ENCODE measurements at places on chromosomes 3 and 15.

GRCh38 chr3:41356775-41357174 lies 157.5 kb downstream of the CTNNB1 start:
- DNase-seq = no peak

DNA sequence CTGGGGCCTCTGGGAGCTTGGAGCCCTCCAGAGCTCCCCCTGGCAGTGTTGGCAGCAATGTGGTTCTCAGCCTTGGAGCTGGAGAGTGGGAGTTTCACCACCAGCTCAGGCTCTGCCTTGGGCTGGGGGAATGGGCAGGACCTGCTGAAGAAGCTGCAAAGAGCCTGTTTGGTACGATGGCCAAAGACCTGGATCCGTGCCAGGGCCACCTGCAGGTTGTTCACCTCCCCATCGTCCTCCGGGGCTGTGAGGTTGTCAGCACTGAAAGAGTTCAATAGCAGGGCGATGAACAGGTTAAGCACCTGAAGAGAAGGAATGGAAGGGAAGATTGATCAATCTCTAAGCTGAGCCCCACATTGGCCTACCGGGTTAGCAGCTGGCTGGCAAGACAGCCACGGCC lies 77.3 kb upstream of the SCN5A start:
- no peak for DNase-seq

- DNase-seq = no peak
Measured at GRCh38 chr15:98513428-98513986, 134.8 kb upstream of the IGF1R start.

- no peak for DNase-seq
Measured at GRCh38 chr3:120661106-120661905, 20.7 kb downstream of the HGD start.

DNA sequence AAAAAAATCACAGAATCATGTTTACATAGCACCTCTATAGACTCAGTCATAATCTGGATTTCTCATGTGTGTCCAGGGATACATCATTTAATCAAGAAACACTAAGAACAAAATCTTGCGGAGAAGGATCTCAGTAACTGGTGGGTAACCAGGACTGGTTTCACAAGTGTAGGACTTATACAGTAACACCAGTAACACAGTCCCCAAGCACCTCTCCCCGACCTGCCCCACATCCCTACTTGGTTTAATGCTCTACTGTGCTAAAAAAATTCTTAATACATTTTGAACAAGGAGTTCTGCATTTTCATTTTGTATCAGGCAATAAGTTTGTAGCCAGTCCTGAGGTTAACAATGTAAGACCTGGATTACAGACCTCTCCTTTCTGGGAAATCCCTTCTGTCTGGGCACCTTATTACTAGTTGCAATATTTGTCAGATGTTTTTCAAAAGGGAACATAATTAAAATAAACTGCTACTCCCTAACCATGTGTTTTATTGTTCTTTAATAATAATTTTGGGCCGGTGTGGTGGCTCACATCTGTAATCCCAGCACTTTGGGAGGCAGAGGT lies 57.6 kb upstream of the BBX start:
- no peak for DNase-seq

GRCh38 chr15:100668348-100668745 lies 66.0 kb downstream of the ASB7 start:
- DNase-seq = no peak

DNA sequence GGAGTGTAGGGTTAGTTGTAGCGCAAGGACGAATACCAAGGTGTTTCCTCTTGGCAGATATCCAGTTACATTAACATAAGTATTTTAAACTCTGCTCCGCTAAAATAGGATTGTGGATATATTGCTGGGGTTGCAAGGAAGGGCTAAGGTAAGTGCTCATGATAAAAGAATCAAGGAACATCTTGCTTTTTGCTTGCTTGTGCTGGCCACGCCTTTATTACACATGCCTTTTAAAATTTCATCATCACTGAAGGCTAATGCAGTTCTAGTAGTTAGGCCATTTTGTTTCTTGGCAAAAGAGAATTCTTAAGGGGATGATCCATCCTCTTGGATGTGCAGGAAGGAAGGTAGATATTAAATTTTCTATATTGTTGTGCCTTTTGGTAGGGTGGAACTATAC lies 415.6 kb upstream of the TPM1 start:
- peak; percentile 30 for DNase-seq

- DNase-seq = no peak
Measured at GRCh38 chr3:189853906-189854305, 222.7 kb downstream of the TP63 start.

GRCh38 chr3:12316253-12316652 lies 27.4 kb downstream of the PPARG start:
- DNase-seq = no peak

DNA sequence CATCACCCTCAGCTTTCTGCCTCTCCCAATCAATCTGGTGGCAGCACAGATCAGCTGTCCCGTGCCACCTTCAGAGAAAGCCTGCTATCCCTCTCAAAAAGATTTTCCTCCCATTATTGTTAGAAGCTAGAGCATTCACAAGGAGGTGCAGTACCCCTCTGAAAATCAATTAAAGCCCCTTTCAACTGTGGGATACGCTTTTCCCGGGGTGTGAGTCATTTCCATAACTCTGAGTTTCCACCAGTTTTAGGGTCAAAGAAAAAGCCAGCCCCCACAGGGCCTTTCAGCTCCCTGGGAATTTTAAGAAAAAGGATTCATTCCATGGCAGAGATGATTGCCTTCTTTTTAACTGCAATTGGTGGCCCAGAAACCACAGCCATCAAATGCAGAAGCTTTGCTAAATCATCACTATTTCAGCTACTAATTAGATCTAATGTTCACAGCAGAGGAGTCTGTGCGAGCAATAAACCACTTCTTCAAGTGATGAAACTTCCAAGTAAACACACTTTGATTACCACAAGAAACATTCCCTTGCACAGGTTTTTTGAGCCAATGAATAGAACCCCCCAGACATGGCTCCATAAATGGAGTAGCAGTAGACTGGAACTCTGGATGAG lies 270.0 kb upstream of the TPRG1 start:
- peak; percentile 38 for DNase-seq

DNA sequence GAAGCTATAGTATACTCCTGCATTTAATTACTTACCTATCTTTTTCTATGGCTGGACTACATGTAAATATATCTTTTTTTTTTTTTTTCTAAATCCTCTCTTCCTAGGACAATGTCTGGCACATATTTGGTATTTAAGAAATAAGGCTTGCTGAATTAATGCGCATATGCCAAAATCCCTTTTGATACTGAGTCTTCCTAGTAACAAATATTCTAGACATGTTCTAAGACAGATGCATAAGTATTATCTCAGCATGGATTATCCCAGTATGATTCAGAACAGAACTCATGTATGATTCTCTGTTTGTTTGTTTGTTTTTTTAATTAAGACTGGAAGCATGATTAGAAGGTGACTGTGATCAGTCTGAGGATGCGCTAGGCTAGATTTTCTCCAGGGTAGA lies 249.8 kb upstream of the ZNF717 start:
- no peak for DNase-seq

DNA sequence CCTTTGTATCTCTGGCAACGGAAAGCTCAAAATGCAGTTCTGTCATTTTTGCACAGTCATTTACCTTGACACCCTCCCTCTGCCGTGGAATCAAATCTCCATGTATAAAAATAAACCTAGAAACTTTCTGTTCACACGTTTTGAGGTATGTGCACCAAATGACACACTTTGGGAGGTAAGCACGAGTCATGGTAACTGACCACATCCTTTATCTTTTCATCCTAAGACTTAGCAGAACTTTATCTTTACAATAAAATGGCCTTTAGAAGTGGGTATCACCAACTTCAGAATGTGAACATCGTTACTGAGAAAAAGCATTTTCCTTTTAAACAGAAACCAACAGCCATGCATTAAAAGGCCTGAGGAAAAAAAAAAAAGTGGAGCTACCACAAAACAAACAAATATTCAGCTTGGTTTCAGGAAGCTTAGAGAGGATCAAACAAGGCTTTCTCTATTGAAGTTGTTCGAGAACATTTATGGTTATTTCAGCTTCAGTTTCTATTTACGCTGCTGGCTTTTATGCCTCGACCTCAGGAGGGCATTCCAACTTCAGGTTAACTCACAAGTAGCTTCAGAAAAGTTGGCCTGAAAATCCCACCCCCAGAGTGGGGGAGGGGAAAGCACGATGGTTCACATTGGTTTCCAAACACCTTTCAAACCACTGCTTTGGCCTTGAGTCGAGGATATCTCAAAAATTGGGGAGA lies 171.1 kb upstream of the ICE2 start:
- DNase-seq = peak; percentile 30

DNA sequence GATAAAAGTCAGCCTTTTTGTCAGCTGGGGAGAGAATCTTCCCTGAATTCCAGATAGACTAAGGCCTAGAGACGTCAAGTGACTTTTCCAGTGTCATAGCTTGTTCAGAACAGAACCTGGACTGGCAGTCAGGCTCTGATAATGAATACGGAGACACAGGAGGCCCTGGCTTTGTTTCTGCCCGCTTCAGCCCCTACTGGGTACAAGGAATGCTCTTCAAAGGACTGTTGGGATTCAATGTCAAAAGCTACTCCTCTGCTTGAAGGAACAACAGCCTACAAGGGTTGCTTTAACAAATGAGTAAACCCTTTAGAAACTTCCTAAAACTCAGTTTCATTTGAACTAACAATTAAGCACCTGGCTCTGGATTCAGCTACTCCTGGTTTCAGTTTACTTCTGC lies 412.3 kb downstream of the OXSM start:
- no peak for DNase-seq

DNA sequence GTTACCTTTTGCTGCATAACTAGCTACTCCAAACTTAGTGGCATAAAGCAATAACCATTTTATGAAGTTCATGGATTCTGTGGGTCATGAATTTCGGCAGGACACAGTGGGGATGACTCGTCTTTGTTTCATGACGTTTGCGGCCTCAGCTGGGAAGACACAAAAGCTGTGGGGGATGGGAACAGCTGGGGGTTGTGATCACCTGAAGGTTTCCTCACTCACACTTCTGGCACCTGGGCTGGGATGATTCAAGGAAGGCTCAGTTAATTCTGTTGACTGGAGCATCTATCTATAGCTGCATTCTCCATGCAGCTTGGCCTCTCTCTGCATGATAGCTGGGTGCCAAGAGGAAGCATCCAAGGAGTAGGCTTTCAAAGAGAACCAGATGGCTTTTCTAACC lies 332.8 kb downstream of the ULK4 start:
- no peak for DNase-seq

- no peak for DNase-seq
Measured at GRCh38 chr3:126944089-126944965, 38.6 kb upstream of the PLXNA1 start.

GRCh38 chr3:46222435-46223161 lies 14.5 kb upstream of the CCR1 start:
- DNase-seq = no peak

GRCh38 chr3:70702132-70702531 lies 389.7 kb upstream of the MDFIC2 start:
- DNase-seq = peak; percentile 5

- no peak for DNase-seq
Measured at GRCh38 chr3:102374863-102375634, 59.8 kb upstream of the ZPLD1 start.

GRCh38 chr3:186471771-186472170 lies 72.4 kb downstream of the CRYGS start:
- no peak for DNase-seq

DNA sequence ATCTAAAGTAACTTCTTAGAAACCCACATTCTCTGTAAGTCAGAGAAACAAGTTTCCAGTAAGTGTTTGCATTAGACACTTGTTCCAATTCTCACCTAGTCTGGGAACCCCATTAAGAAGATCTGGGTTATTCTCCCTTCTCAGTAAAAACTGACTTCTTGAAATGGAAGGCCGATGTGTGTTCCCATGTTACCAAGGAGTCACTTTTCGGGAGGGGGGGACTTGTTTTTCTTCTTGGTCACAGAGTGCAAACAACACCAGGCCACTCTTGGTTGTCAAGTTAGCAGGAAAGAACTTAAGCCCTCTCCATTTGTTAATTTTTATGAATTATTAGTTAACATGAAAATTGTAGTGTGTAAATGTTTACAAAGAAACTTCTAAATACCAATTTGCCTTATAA lies 55.6 kb downstream of the ITPR1 start:
- DNase-seq = no peak

- peak; percentile 9 for DNase-seq
Measured at GRCh38 chr3:133136114-133137041, 98.2 kb downstream of the TMEM108 start.

- no peak for DNase-seq
Measured at GRCh38 chr3:183553334-183554026, 2.0 kb downstream of the KLHL6 start.

GRCh38 chr3:168239287-168239686 lies 143.6 kb upstream of the GOLIM4 start:
- DNase-seq = no peak

DNA sequence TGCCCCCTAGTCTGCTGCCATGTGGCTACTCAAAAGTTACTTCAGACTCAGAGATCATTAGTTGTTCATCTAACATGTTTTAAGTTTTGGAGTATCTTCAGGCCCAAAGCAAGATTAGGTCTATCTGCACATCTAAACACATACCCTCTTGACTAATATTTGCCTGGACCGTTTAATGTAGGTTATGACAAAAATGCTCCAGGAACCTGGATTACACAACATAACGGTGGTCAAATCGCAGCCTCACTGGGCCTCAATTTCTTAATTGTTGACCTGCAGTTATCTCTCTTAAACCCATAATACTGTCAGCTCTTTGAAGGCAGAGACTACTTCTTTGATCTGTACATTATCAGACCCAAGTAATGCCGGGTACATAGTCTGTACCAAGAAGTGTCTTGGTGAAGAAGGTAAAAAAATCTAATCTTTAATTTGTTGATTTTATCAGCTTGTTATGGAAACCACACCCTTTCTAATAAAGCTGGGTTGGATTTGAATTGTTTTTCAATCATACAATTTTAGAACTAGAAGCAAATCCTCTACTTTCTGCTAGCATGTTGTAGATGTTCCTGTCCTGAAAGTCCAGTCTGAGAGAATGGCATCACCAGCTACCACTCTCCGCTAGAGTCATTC lies 3.6 kb downstream of the SNRK start:
- no peak for DNase-seq

DNA sequence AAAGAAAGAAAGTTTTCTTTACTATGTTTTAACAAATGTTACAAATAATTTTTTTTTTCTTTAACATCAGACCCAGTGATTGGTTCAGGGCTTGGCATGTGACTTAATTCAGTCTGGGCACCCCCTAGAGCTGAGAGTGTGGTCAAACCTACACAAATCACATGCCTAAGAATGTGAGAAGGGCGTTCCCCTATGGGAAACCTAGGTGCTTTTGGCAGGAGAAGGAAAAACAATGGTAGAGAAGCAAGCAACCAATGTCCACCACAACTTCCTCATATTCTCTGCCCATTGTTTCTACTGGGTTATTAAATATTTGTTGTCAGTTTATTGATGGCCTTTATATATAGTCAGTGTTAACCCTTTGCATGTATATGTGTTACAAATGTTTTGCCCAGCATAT lies 21.4 kb upstream of the PIAS1 start:
- DNase-seq = no peak

DNA sequence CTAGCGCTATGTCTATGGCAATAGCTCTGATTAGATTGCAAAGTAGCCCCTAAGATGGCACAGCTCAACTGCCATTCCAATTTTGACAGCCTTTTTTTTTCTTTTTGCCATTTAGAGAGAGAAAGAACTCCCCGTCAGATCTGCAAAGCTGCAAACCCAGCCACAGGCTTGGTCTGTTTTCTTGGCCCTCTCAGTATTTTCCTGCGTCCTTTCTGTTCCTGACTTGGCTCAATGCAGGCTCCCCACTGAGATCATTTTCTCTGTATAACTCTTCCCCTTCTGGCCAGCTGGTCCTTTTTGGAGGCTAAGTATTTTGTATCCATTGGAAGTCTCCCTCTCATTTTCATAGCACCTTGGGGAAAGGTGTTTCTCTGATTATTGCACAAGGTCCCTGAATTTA lies 386.7 kb downstream of the UNC13C start:
- DNase-seq = no peak

Data from fibroblast of mammary gland (primary cell).